GM12878 (cell line): ENCODE measurements at places on chromosomes 12 and 14.

GRCh38 chr14:89123851-89124250, 293.2 kb downstream of the FOXN3 start:
- no peak for DNase-seq

DNA sequence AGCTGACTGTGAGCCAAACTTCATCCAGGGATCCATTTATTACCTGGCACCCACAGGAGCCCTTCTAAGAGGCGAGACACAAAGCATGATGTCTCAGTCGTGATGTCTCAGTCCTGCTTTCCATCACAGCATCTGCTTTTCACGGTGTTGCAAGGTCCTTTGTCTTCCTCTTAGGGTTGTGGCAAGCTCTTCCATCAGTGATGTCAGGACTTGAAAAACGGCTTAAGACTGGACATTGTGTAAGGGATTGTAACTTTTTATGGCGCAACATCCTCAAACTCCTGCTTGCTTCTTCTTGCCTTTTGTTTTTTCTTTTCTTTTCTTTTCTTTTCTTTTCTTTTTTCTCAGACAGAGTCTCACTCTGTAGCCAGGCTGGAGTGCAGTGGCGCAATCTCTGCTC, 586.5 kb upstream of the TMEM132C start:
- no peak for DNase-seq

DNA sequence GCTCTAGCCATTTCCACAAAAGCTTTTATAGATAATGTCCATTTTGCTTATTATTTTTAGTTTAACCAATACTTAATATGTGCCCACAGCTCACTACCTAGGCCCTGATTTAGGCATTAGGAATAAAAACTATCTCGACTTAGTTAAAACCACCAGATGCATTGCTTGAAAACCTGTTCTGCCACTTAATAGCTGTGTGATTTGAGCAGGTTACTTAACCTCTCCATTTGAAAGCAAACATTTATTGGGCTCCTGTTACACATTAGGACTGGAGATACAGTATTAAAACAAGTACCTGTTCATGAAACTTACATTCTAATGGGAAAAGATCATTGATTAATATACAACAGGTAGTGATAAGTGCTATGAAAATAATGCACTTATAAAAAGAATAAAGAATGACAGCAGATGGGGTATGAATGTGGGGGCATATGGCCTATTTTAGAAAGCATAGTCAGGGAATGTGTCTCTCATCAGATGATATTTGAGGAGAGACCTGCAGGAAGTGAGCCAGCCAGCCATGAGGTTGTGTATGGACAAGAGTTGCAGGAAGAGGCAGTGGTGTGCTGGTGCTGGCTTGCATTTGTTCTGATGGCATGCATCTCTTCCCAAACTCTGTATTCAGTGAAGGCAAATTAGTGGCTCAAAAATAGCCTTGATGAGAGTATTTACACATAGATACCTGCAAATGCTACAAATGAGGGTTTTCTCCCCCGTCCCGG, 34.3 kb downstream of the NOPCHAP1 start:
- DNase-seq, result no peak

GRCh38 chr12:116604951-116605641, 45.9 kb downstream of the MAP1LC3B2 start:
- no peak for DNase-seq

DNA sequence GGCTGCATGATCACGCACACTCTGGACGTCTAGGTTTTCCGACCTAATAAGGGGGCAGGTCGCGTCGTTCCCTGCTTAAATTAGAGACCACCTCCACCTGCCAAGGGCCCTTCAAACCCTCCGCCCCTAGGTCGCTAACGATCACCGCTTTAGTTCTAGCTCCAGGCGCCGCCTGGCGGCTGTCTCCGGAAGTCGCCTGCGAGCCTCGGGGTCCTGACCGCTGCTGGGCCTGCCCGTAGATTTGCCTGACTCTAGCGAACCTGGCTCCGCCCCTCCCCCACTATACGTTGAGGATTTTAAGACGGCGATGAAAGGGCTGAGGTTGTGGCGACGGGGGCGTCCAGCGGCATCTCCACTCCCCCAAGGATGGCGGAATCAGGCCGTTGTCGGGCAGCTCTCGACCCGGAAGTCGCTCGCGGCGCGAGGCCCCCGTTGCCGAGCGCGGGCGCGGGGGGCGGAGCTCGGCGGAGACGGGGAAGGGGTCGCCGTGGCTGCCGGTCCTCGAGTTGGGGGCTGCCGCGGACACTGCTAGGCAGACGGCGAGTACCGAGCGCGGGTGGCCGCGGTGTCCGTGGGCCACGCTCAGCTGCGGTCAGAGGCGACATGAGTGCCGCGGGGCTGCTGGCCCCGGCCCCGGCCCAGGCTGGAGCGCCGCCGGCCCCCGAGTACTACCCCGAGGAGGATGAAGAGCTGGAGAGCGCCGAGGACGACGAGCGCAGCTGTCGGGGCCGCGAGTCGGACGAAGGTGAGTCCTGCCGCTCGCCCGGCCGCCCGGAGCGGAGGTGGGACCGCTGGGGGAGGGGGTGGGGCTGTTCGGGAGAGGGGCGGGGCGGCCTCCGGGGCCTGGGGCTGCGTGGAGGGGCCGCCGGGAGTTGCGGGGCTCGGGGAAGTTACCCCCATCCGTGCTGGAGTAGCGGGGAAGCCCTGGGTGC, at the start of gene SUDS3:
TSS of gene SUDS3 (plus strand) at position 467 of the 932 bp plus-strand sequence. CDS start at position 604, 137 bp downstream.
- DNase-seq, result peak; percentile 73
